ENCODE measurements at places on chromosomes 4 and X.

DNA sequence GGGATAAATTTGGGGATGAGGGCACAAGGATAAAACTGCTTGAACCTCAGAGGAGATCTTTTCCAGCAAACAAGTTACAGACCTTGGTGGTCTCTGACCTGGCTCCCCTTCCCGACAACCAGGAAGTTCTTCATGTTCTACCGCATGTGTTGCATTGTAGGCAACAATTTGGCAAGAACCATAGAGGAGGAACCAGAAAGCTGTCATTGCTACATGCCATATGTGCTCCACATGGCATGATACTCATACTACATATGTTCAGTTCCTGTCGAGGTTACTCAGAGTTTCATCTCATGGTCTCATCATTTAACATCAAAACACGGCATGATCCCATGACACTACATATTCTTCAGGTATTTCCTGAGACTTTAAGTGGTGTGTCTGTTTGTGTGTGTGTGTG, 235.9 kb downstream of the OR13H1 start:
- H3K4me3 ChIP-seq = no peak overlapping the region
- no peak overlapping the region for H3K27ac ChIP-seq
- no peaks in the 10 kb centered on the region for H3K36me3 ChIP-seq
- H3K4me1 ChIP-seq = no peaks in the 10 kb centered on the region

DNA sequence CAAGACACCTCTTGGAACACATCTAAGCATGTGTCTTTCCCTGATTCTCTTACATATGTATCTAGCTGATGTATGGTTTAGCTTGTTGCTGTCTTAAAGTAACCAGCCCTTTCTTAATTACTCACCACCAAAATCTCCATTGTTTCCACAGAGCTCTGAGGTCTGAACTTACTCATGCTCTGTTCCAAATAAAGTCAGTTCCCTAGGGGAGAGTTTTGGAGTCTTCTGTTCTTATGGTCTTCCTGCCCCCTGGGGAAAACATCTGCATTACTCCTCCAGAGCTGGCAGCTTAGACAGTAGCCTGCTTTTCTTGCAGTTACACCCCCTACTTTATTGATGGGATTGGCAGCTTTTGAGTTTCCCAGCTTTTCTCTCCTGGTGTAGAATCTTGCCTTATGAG, 125.8 kb downstream of the EDA start:
- peaks cover 2% of the 10 kb centered on the region for H3K36me3 ChIP-seq
- H3K4me1 ChIP-seq = no peaks in the 10 kb centered on the region
- no peak overlapping the region for H3K27ac ChIP-seq
- no peak for DNase-seq

GRCh38 chr4:41456559-41457101, 81.3 kb upstream of the LIMCH1 start:
- H3K36me3 ChIP-seq = no peaks in the 10 kb centered on the region
- no peak overlapping the region for H3K27ac ChIP-seq
- DNase-seq = no peak
- no peaks in the 10 kb centered on the region for H3K4me1 ChIP-seq
- H3K4me3 ChIP-seq = no peak overlapping the region

DNA sequence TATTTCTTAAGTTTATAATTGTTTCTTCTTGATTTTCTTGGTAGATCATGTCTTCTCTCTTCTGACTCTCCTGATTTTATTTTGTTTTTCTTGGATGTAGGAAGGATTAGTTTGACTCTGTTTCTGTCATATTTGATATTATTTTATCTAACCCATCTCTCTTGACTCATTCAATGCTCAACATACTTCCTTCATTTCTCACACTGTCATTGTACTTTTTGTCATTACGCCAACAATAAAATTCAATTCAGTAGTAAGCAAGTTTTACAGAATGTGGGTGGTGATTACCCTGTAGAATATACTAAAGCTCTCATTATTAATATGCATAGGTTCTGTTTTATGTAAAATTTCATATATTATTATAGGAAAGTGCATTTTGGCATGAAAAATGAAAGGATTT, 1303.0 kb upstream of the AGA start:
- no peak overlapping the region for H3K27ac ChIP-seq
- H3K4me1 ChIP-seq = no peaks in the 10 kb centered on the region
- no peak for DNase-seq
- H3K36me3 ChIP-seq = no peaks in the 10 kb centered on the region
- no peaks in the 10 kb centered on the region for H3K27me3 ChIP-seq
- no peak overlapping the region for H3K4me3 ChIP-seq

- no peak overlapping the region for H3K27ac ChIP-seq
- peaks cover 47% of the 10 kb centered on the region for H3K36me3 ChIP-seq
- H3K27me3 ChIP-seq = no peaks in the 10 kb centered on the region
- no peaks in the 10 kb centered on the region for H3K4me1 ChIP-seq
- no peak for DNase-seq
Measured at GRCh38 chr4:37852376-37852775, 25.9 kb downstream of the PGM2 start.

DNA sequence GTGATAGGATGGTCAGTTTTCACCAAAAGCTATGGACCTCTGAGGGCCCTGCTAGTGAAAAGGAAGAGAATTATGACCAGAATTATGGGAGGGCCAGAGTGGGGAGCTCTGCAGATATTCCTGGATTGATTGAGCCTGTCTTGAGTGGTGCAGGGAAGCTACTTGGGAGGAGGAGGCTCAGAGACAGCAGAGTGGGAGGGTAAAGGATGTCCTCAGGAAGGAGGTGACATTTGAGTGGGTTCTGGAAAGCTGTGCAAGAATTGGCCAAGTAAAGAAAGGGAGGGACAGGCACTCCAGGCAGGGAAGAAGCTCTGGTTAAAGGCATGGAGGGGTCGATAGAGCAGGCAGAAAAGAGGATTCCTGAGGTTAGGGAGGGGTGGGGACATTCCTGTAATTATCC, 24.1 kb downstream of the RNF4 start:
- peaks cover 22% of the 10 kb centered on the region for H3K4me1 ChIP-seq
- DNase-seq = no peak
- H3K36me3 ChIP-seq = peaks cover 65% of the 10 kb centered on the region
- H3K27ac ChIP-seq = no peak overlapping the region
- no peak overlapping the region for H3K4me3 ChIP-seq
- H3K27me3 ChIP-seq = no peaks in the 10 kb centered on the region
